ENCODE measurements at places on chromosomes 7 and 10.

- DNase-seq: peak; percentile 37
Observed at GRCh38 chr7:139799586-139799985, 21.8 kb upstream of the HIPK2 start.

DNA sequence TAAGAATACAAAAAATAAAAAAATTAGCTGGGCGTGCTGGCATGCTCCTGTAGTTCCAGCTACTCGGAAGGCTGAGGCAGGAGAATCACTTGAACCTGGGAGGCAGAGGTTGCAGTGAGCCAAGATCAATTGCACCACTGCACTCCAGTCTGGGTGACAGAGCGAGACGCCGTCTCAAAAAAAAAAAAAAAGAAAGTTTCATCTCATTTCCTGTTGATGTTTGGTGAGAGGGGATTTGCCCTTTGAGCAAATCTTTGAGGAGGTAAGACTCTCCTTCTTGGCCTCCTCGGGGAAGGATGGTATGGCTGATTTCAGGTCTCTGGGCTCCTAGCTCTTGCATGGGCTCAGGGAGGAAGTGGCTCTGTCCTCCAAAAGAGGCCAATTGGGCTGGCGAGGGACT lies 3.6 kb upstream of the GRID2IP start:
- no peak for DNase-seq

GRCh38 chr7:158805414-158805813 lies 23.9 kb downstream of the ESYT2 start:
- no peak for DNase-seq

GRCh38 chr7:122290476-122290875 lies 14.1 kb downstream of the FEZF1 start:
- no peak for DNase-seq

GRCh38 chr10:64196638-64197315 lies 675.6 kb downstream of the REEP3 start:
- no peak for DNase-seq

- DNase-seq: no peak
Observed at GRCh38 chr7:158015403-158016179, 572.0 kb downstream of the PTPRN2 start.

DNA sequence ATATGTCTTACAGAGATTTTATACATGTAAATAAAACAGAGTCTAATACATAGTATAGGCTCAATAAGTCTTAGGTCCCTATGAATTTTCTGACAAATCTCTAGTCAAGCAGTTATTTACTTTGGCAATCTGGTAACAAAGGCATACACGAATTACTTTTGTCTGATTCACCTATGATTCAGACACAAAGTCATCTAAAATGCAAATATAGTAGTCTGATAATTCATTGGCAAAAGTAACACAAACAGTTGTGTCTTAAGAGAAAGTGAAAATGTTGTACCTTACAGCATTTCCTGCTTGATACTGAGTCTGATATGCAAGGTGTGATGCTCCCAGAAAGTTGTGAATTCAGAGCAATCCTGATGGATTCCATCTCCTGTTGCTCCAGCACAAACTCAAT lies 209.4 kb upstream of the PRSS1 start:
- no peak for DNase-seq

DNA sequence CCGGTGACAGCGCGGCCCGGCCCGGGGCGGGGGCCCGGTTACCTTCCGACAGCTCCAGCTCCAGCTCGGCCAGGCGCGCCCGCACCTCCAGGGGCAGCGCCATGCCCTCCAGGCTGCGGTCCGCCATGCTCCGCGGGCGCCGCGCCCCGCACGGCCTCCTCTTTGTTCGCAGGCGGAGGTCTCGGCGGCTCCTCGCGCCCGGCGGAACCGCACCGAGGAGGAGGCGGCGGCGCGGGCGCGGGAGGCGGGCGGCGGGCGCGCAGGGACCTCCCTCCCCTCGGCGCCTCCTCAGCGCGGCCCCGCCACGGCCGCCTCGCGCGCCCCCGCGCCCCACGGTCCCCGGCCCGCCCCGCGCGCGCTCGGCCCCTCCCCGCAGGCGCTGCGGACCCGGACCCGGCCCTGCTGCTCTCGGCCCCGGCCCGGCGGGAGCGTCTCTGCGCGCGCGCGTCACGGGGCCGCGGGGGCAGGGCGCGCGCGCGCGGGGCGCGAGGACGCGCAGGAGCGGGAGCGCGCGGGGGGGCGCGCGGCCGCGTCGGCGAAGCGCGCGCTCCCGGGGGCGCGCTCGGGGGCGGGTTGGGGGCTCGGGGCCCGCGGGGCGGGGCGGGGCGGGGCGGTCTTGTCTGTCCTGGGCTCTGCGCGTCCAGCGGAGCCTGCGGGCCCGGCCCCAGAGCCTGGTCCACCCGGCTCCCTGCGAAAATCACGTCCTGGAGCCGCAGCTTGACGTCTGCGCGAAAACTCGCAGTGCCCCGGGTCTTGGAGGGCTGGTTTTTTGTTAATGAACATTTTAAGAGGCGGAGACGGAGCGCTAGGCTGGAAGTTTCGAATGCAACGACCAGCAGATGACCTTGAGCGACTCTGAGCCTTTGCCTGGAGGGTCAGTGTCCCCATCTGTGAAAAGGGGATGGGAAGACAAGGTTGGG lies at the start of gene DIP2C:
TSS of gene DIP2C (minus strand) at position 217 of the 920 bp plus-strand sequence. CDS start at position 127, 90 bp downstream.
- DNase-seq: peak; percentile 74

DNA sequence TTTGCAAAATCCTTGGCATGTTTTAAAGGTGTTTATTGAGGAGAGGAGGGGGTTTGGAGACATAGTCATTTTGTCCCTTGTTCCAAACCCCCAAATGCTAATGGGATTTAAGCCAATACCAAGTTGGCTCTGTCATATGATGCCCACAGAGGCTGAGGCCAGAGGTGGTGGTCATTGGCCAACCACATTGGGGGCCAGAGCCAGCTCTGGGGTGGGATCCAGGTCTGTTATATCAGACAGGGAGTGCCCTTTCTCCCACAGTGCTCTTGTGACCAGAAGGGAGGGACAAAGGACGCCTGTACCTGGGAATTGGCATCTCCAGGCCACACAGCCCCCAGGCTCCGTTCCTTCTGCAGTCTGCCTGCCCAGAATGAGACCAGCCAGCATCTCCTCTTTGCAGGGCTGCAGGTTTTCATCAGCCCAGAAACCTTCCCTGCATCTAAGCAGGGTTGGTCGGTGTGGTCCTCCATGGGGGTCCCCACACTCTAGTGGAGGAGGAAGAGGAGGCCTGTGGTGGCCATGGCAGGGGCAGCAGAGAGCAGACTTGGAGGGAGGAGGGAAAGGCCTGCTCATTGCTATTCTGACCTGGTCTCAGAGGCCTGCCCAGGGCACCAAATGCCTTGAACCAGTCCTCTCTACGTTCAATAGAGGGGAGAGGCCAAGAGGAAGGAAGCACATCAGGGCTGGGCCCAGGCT lies 17.9 kb downstream of the ADCYAP1R1 start:
- DNase-seq: no peak

- peak; percentile 77 for DNase-seq
Observed at GRCh38 chr7:117072620-117073118, 119.4 kb downstream of the ST7 start.

- no peak for DNase-seq
Observed at GRCh38 chr10:122245136-122245535, 26.0 kb upstream of the BTBD16 start.

GRCh38 chr10:18829259-18829658 lies 170.0 kb downstream of the ARL5B start:
- DNase-seq: no peak

DNA sequence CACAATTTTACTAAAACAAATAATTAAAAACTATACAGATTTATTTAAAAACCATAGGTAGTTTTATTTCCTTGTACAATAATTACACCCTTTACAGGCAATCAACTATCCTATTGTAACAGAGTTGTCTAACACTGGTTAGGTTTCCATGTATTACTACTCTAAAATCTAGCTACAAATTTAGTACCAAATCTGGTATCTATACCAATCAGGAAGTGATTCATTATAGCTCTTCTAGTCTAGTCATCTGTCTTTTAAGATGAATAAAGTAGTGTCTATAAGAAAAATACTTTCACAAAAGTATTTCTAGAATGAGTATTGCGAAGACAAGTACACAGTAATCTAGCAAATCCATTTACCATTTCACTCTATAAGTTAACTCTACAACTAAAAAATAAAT lies 16.9 kb downstream of the ZNF800 start:
- no peak for DNase-seq

DNA sequence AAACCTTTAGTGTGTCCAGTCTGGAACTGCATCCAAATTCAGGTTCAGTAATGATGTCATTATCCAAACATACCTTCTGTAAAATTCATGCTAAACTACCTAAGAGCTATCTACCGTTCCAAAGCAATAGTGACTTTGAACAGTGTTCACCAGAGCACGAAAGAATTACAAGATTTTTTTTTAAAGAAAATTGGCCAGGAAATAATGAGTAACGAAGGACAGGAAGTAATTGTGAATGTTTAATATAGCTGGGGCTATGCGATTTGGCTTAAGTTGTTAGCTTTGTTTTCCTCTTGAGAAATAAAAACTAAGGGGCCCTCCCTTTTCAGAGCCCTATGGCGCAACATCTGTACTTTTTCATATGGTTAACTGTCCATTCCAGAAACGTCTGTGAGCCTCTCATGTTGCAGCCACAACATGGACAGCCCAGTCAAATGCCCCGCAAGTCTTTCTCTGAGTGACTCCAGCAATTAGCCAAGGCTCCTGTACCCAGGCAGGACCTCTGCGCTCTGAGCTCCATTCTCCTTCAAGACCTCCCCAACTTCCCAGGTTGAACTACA lies 694 bp upstream of the FAS start:
- DNase-seq: no peak

DNA sequence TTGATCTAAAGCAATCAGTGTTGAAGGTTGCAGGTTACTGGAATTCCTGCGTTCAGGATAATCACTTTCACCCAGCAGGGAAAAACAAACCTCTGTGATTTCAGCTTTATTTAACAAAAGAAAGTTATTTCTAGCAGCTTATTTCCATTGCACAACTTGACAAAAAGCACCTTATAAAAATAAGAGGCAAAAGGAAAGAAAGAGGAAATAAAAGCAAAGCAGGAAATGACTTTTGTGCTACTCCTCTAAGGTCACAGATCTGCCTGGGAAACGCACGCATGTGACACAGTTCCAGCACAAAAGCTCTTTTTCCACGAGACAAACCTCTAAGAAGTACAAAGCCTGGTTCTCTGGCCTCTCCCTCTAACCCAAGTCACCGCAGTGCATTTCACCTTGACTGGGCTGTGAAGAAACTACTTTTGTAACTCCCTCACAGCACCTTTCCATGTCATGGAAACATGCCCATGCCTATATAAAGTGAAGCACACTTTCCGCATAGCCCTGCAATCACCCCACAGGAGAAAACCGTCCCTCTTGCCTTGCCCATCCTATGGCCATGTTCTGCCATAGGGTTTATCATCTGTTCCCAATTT lies 870 bp downstream of the ANK3 start:
- peak; percentile 74 for DNase-seq

DNA sequence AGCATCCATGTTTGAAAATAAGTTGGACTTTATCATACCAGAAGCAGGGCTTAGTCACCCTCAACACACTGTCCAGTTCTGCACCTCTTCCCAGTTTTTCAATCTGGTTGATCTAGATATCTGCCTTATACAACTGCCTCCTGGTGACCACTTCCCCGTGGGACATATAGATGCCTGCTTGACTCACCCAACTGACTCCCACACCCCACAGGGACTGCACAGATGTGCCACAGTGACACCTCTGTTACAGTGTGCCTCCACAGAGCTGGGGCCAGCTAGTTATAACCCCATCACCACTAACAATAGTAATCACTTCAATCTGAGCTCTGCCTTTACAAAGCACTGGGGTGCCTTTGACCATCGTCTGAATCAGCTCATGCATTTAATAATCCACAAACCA lies 82.6 kb upstream of the AOAH start:
- no peak for DNase-seq

DNA sequence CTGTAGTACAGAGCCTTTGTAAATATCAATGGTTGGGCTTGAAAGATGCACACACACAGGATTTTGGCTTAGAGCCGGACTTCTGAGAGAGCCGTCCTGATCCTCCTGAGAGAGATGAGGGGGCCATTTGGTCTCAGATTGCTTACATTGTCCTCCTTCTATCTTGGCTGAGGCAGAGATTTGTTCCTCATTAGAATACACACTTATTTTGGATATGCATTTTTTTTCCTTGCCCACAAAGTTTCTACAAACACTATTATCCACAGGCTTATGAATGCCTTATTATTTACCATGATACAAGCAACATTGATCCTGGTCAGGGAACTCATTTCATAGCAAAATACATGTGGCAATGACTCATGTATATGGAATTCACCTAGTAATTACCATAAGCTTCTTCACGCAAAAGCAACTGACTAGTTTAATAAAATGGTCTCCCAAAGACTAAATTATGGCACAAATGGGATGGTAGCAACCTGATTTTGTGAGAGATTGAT lies 175.3 kb downstream of the MDFIC start:
- no peak for DNase-seq

- no peak for DNase-seq
Observed at GRCh38 chr10:80596391-80597257, 58.9 kb downstream of the SH2D4B start.

GRCh38 chr7:22640269-22640668 lies 86.7 kb upstream of the IL6 start:
- no peak for DNase-seq

DNA sequence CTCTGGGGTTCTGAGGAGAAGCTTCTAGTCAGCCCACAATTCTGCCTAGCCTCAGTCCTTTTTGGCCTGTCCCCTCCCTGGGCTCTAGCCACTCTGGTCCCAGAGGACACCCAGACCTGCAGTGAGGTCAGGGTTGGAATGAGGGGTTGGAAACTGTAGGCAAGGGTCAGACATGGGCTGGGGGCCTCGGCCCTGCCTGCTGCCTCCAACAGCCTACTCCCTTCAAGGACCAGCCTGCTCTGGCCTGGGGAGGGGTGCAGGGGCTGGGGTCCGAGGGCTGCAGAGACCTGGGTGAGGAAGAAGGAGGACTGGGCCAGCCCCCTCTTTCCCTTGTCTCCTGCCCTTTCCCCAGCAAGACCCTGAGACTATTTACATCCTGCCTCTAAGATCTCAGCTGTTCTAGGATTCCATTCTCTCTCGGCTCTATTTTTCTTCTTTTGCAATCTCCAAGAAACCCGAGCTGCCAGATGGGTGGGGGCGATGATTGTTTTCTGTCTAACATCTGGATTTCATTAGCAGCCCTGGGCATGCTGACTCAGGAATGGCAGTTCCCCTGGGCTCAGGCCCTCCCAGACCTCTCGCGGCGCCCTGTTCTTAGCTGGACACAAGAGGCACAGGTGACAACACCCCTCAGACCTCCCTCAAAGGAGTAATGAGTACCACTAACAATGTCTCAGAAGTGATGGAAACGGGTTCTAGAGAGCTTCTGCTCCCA lies 23.1 kb downstream of the ZCCHC24 start:
- no peak for DNase-seq

- DNase-seq: no peak
Observed at GRCh38 chr7:2821161-2821841, 22.8 kb downstream of the GNA12 start.

DNA sequence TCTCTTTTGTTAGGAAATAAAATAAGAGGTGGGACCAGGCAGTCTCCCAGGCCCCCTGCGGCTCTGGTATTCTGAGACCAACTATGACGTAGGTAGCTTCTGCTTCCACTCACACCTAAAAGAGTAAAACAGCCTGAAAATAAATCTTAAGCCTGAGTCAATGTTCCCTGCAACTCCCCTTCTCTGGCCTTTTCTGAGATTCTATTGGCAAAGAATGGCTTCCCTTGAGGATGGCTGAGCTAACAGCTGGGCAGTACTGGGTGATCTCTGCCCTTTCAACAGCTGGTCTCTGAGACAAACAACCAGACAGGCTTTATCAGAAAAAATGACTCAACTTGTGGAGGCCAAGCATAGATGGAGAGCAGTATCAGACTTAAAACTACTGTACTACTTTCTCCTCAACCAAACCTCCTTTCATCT lies 58.7 kb downstream of the CREB3L2 start:
- DNase-seq: no peak
